Transverse colon (tissue), 4 donors: ENCODE measurements at places on chromosomes 3 and 15. TPM values are rescaled to one million over a fixed set of nuclear protein-coding genes. Genes with fewer than 3 reads are reported as not detected.

DNA sequence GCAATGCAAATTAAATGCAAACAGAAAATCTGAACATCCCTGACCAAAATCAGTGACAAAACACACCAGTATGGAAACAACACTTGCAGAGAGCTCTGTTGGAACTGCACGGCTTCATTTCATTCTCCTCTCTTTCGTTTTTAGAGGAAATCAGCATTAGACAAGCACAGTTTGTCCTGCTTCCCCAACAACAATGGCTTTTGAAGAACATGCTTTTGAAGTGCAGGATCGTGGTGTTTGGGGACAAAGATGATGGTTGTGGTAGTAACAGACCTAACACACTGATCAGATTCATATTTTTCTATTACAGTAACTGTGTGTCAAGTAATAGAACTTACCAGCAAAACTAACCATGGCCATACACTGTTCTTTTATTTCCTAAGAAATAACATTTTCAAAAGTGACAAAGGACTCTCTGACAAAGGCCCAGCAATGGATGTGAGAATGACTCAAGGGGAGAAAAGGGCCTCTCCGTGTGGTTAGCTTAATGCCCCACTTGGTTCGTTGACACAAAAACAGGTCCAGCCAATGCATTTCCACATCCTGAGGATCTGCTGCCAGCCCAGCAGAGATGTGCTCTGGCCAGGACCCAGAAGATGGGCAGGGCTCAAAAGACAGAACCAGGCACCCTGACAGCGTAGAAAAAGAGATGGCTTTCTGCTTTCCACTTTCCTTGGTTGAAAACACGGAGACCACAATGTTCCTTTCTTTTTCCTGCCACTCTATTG lies 84.1 kb downstream of the CCNL1 start:
- DNase-seq: no peak

- no peak for DNase-seq
These were observed 679.0 kb upstream of the DPPA4 start for GRCh38 chr3:110016235-110016815.

- DNase-seq: no peak
These were observed 102.5 kb upstream of the PDZRN3 start for GRCh38 chr3:73727117-73727821.

DNA sequence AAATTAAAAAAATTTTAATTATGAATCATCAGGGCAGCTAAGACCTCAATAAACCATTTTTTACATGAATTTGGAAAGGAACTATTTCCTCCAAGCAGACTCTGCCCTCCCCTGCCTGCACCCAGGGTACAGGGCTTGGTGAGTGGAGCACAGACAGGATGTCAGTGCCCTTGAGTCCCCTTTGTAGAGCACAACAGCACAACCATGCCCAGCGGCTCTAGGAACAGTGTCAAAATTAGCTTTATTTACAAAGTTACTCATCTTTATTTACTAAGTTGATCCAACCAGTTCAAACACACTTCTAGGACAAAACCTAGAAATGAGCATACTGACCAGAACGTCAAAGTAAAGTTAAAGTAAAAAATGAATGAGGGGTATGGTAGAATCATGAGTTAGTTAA lies 90.6 kb upstream of the TSC22D2 start:
- no peak for DNase-seq

GRCh38 chr3:58037141-58037910 lies 29.1 kb downstream of the FLNB start:
- no peak for DNase-seq

GRCh38 chr15:51349156-51349844 lies 7.8 kb downstream of the GLDN start:
- no peak for DNase-seq

GRCh38 chr15:41333026-41333562 lies 413 bp downstream of the NUSAP1 start:
- DNase-seq: no peak

- DNase-seq: no peak
These were observed 11.6 kb downstream of the RMDN3 start for GRCh38 chr15:40743485-40743901.

GRCh38 chr3:108598375-108598774 lies 8.9 kb downstream of the DZIP3 start:
- DNase-seq: no peak

- peak; percentile 65 for DNase-seq
These were observed 39.8 kb downstream of the CHDH start for GRCh38 chr3:53806182-53807116.

DNA sequence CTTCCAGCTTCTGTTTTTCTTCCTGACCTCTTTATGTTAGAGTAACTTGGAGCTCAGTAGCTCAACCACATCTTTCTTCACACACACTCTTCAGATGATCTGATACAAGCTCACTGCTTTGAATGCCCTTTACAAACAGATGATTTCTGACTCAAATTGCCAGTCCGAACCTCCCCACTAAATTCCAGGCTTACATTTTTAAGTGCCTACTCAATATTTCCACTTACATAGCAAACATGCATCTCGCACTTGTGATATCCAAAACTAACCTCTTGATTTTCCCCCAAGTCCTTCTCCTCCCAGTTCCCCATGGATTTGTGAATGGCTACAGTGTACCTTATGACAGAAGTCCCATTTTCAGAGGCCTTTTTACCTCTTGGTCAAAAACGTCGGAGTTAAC lies 139.1 kb downstream of the GBE1 start:
- no peak for DNase-seq

DNA sequence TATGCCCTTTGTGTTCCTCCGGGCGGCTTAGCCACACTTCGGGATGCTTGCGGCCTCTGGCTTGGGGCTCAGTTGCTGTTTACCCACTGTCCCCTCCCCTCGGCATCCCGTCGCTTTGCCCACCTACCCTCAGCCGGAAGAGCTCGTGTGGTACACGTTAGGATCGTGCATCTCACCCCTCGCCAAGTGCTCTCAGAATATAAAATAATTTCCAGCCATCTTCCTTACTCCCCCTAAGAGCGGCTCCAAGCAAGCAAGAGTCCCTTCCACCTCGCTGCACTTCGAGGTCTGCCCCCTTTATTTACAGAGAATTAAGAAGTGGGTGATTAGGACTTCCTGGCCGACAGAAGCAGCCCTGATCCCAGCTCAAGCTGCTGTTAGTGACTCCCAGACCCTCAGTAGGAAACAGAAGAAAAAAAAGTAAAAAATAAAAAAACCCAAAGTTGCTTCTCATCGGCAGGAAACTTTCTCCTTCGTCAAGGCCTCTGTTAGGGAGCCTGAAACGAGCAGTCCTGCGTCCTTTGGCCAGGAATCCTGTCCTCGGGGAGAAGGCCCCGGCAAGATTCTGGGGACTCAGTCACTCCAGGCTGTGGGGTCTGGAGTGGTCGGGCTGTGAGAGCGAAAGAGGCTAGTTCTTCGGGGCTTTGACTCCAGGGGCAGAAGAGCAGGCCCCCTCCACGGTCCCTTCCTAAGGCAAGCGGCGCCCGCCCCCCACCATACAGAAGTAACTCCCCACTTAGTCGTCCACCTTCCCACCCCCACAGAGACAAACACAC lies 3.0 kb downstream of the MEIS2 start:
- no peak for DNase-seq

GRCh38 chr3:146914409-146914808 lies 309.3 kb upstream of the PLSCR5 start:
- no peak for DNase-seq

DNA sequence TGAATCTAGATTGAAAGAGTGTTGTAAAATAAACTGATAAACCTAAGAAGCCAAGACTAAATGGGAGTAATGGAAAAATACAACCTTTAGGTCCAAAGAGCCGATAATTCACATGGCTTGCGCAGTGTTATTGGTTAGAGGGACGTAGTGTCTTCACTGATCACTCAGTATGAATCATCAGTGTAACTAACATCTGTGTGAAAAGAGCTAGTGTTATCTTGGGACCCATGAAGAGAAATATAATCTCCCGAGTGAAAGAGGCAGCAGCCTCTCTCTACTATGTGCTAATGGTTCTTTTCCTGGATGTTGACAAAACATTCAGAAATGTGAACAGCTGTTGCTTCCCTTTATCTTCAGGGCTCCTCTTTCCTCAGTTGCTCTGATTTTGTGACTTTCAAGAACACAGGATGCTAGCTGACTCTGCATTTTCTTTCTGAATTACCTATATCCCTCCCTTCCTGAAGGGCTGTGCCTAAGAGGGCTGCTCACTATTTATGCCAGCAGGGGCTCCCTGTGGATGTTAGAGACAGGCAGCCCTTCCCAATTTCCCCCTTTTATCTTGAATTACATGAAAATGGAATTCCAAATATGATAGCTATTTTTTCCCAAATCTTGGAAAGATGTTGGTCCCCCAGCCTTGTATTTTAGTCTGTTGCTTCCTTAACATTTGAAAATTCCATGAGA lies 128.8 kb downstream of the GRM7 start:
- DNase-seq: no peak

GRCh38 chr3:191141728-191142127 lies 57.3 kb upstream of the OSTN start:
- no peak for DNase-seq

DNA sequence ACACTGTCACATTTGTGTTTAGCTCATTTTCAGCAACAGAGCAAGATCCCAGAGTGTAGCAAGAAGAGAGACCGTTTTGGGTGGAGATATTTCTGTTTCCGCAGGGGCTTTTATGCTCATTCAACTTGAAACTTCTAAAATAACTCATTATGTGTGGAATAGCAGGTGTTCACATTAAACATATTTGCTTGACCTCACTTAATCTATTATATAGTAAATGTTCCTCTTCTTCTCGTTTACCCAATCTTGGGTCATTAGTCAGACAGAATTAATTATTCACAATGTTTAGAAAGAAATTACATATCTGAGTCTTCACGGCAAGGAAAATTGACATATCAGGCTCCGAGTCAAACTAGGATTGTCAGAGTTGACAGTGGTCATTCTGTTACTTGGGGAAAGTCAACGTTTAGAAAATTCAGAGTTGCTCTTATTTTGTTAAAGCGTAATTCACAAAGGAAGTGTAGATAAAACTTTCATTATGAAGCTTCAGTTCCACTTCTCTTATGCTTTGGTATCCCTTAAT lies 222.9 kb downstream of the TPRG1 start:
- no peak for DNase-seq

GRCh38 chr15:63122002-63122875 lies 578 bp downstream of the LACTB start:
- DNase-seq: peak; percentile 96

DNA sequence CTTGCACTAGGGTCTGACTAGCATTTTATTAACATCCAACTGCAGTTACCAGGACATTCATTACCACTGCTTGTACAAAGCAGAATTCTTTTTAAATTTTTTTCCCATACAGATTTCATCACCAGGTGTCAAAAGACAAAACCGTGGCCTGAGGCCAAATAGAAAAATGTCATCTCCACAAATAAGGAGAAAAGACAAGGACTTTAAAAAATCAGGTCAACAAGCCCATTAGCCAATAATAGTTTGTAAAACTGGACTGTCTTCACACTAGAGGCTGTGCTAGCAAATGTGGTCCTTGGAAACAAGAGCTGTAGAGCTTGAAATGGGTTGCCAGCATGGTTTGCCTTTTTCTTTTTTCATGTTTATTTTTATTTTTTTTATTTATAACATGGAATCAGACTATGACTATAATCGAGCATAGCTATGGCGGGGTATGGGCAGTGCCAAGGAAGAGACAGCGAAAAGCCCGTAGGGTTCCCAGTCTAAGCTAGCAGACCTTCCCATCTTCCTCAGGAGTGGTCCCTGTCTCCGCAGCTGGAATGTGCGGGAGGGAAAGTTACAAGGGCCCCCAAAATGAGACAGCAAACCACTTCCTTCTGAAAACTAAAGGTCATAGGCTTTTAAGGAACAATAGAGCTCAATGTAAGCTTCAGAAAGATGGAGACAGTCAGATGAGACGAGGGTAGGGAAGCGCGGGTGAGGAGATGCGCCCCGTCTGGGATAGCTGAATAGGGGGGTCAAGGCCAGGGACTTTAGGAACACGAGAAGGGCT lies 1.5 kb downstream of the PTPN9 start:
- no peak for DNase-seq

- no peak for DNase-seq
These were observed 24.3 kb downstream of the SNX33 start for GRCh38 chr15:75671730-75672602.

GRCh38 chr3:9784965-9785364 lies 7.3 kb downstream of the TADA3 start:
- no peak for DNase-seq

GRCh38 chr3:150887031-150887430 lies 18.2 kb downstream of the MINDY4B start:
- DNase-seq: no peak

DNA sequence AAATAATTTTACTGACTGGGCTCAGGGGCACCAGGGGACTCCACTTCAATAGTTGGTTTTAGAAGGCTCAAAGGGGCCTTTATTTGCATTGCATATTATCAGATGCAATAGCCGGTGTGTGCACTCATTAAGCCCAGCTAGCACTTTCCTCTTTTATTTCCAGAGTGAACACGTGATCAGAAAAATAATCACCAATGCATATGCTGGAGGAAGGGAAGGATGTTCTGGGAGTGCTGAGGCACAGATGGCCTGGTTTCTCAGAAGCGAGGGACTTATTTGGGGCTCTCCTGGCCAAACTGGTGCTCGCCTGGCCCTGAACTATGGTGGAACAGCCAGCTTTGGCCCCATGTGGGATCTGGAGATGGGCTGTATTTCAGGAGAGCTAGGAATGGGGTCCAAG lies 60.4 kb upstream of the SEC13 start:
- DNase-seq: no peak

GRCh38 chr3:83873550-83873949 lies 1085.2 kb upstream of the CADM2 start:
- no peak for DNase-seq

DNA sequence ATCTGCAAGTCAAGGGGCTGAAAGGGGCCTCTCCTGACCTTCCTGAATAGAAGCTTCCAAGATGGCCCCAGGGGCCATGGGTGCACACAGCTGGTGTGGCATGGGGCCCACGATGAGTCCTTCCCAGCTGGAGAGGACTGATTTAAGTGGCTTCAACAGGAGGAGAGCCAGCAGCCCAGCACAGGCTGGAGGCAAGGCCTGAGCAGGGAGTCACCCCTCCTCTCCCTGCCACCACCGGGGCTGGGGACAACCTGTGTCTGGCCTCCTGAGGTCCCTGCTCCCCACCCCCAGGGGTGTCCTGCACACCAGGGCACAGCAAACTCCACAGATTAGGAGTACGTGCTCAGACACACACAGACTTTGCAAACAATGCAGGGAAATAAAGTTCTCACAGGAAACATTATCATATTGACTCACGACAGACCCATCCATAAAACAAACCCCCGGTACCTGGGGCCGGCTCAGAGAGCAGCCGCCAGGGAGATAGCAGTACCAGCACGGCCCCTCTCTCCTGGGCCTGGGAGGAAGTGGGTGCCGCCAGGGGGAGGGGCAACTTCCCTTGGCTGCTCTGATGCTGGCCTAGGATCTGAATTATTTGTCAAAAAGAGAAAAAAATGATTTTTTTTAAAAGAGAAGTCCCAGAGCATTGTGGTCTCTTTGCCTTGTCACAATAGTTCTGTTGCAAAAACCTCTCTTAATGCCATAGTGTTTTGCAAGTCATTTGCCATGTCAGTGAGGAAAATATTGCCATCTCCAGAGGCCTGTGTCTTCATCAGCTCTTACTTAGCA lies 21.9 kb upstream of the TSEN2 start:
- peak; percentile 48 for DNase-seq

Gene PLSCR2
- total RNA-seq: not detected

Gene CIB2
- total RNA-seq: 19.5 TPM

Gene CD276
- total RNA-seq: 62.5 TPM

Gene TRH
- total RNA-seq: not detected

Gene GNAT1
- total RNA-seq: not detected

Gene GPX1
- total RNA-seq: 204 TPM

Gene RAD51
- total RNA-seq: 1.1 TPM

Gene CASR
- total RNA-seq: 1.4 TPM

Gene MAP4
- total RNA-seq: 68.8 TPM

Gene LRRC3B
- 0.14 TPM for total RNA-seq

Gene WDR49
- 0.96 TPM for total RNA-seq

Gene FAM131A
- 35.9 TPM for total RNA-seq
